GF-D8 (cell line): ENCODE measurements at places on chromosomes 3 and 15.

DNA sequence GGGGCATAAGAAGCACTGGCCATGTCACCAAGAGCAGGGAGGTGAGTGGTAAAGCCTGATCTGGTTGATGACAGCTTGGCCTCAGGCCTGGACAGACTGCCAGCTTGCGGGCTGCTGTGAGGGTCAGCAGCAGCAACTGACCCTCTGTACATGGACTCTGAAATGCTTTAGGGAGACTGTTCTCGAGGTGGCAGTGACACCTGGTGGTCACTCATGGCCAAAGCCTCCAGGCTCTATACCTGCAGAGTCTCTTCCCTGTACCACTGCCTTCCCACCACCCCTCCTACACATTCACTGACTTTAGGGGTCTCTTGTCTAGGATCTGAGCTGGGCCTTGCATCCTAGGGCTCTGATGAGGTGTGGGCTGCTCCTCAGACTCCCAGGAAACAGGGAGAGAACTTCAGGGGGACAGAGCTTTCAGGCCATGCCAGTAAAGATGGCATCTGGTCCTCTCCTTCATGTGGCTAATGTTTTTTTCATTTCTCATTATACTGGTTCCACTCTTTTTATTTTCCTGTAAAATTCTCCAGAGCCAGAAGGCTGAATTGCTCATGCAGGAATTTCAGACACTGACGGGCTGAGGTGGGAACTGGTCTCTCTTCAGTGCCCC is 17.2 kb upstream of the TIMP4 start:
- DNase-seq = no peak

DNA sequence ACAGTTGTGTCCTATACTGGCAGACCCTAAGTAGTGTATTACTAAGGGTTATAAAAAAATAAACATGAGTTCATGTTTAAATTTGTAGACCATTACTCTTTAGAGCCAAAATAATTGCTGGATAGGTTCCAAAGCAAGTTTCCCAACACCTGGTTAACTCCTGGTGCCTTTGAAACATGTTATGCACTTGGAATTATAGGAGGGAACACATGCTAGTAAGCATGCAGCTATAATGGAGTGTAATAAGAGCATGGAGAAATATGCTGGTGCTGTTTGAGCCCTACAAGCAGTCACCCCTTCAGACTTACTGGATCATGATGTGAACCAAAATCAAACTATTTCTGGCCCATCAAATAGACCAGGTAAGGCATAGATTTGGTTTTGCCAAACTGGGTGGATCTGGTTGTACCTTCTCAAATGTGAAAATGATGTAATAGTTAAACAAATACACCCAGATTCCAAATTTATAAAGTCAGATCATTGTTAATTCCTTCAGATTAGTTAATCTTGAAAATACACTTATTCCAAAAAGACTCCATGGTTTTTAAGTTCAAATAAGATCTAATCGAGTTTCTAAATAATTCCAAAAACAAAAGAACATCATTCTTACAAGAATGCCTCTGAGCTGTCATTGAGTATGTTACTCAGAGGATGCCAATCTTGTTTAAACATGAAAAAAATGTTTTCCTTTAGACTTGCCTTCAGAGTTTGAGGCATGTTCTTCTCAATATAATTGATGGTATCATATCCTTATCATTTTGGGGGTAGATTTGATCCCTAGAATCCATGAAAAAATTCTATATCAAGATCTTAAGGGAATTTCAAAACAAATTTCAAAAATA is 69.3 kb downstream of the LRRC28 start:
- no peak for DNase-seq

DNA sequence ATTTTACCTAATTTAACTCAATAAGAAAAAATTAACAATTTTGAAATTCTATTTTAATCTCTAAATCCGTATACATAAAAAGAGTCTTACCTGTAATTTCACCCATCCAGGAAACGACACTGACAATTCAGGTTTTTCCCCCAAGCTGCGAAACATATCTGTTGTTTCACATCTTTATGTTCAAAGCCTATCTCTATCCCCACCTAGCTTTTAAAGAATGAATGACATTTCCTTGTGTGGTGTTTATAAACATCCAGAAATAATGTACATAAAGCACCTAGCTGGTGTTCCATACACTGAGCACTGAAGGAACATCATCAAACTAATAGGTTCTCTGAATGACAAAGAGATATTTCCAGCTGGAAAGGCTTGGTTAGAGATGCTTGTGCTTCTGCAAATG is 867.8 kb downstream of the SQOR start:
- no peak for DNase-seq

DNA sequence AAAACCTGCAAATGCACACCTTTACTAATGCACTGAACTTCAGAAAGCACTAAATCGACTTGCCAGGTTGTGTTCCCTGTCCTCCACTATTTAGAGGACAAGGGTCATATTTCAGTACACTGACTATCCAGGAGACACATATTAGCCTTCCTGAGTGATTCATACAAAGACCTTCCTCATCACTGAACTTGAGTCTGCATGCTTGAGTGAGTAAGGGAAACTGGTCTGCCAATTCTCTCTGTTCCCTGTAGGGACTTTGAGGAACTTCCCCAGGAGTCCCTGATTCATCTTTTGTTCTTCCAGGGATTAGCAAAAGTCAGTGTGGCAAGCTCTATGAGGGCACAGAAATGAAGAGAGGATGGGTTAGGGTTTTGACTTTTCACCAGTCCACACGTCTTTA is 565.9 kb downstream of the PDCD6IP start:
- no peak for DNase-seq

GRCh38 chr15:62698646-62699045 is 343.9 kb upstream of the TPM1 start:
- DNase-seq = no peak

DNA sequence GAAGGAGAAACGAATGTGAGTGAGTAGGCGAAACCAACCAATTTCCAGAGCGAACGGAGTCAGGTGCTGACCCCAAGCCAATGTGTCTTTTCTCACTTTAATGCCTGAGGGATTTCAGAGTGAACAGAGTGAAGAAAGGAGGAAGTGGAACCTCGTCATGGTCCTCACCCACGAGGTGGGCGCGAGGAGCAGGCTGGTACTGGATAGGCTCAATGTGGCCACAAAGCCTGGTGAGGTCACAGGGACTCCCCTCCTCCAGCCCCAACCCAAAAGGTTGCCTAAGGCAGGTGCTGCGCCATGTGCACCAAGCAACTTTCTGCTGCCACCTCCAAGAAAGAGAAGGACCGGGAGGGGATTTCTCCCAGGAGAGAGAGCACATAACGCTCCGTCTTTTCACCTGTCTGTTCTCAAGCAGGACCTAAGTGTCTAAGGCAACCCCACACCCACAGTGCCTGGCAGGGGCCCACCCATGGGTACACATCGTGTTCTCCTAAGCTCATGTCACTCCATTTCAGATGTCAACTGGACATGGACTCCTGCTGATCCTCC is 3.8 kb downstream of the NRROS start:
- peak; percentile 76 for DNase-seq

DNA sequence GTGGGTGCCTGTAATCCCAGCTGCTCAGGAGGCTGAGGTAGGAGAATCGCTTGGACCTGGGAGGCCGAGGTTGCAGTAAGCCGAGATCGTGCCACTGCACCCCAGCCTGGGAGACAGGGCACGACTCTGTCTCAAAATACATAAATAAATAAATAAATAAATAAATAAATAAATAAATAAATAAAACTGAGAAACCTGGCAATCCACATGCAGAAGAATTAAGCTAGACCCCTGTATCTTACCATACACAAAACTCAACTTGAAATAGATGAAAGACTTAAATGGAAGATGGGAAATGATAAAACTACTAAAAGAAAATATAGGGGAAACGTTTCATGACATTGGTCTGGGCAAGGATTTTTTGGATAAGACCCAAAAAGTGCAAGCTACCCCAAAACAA is 58.0 kb downstream of the ATP13A4 start:
- DNase-seq = no peak

DNA sequence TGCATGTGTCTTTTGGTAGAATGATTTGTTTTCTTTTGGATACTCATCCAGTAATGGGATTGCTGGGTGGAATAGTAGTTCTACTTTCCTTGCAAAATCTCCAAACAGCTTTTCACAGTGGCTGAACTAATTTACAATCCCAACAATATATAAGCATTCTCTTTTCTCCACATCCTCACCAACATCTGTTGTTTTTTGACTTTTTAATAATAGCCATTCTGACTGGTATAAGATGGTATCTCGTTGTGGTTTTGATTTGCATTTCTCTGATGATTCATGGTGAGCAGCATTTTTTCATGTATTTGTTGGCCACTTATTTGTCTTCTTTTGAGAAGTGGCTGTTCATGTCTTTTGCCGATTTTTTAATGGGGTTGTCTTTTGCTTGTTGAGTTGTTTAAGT is 55.8 kb downstream of the ST8SIA2 start:
- no peak for DNase-seq

GRCh38 chr15:34160735-34161134 is 49.2 kb downstream of the KATNBL1 start:
- DNase-seq = no peak

DNA sequence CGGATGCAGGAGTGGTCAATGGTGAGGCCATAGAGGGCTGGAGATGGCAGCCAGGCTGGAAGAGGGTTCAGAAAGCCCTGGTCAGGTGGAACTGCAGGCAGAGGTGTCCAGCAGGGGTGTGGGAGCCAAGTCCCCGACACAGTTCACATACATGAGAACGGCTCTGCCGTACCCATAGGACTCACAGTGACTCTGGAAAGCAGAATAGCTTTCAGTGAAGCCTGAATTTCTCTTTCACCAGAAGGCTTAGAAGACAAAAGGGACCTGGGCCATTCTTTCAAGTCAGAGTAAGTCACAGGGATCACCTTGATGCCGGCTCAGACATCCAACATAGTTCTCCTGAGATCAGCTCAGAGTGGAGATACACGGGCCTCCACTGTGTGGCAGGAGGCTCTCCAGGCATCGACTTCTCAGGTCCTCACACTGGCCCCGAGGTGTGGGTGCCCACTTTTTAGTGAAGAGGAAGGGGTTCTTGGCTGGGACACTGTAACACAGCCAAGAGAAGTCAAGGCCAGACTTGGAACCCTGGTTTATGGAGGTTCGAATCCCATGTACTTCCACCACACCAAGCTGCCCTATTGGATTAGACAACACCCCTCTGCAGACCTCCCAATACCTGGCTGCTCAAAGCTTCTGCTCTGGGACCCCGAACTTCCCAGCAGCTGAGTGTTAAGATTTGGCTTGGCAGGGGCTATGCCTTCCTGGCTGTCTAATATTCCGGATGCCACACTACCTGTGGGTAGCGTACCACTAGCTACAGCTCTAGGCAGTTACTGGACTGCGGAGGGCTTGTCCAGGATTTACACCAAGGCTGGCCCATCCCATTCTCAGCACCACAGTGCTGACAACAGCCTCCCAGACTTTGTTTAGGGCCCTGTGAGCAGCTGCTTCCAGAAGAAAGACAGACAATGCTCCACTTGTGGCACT is 40.4 kb upstream of the RAB6B start:
- DNase-seq = no peak

DNA sequence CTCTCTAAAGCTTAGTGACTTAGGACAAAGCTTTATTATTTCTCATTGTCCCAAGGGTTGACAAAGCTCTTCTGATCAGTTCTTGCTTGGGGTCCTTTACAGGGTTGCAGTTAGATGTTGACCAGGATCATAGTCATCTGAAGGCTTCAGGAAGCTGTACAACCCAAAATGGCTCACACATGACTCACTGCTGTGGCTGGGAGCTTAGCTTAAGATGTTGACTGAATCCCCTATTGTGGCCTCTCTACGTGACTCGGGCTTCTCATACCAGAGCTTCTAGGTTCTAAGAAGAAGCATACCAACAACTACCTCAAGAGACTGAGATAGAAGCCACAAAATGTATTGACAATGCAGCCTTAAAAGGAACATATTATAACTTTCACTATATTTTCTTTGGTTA is 569.6 kb upstream of the ROBO2 start:
- no peak for DNase-seq
